CD4-positive, alpha-beta T cell (primary cell): ENCODE measurements at places on chromosomes 5 and 9. TPM values are rescaled to one million over a fixed set of nuclear protein-coding genes. Genes with fewer than 3 reads are reported as not detected.

The HAVCR1 gene
- total RNA-seq, result 1.7 TPM

The CRHBP gene
- total RNA-seq, result not detected

The DROSHA gene
- total RNA-seq, result 38.1 TPM

The PCDHGA4 gene
- total RNA-seq, result 0.08 TPM
